ENCODE measurements at places on chromosomes 12 and 14. TPM values are rescaled to one million over a fixed set of nuclear protein-coding genes. Genes with fewer than 3 reads are reported as not detected.

DNA sequence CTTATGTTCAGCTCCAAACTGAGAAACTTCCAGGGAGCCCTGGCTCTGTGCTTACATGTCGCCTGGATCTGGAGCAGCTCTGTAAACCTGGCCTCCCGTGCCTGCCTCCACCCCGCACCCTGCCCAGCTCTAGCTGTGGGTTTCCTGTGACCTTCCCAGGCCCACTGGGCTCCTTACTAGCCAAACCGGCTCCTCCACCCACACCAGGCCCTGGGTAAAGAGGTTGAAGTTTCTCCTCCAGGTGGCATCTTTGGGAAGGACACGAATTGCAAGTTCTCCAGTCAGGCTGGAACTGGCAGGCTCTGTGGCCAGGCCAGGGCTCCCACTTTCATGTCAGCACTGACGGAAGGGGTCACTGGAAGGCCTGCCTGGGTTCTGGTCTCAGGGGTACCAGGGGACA lies 60.9 kb upstream of the ZFP36L1 start:
- no peak for DNase-seq

GRCh38 chr14:53001787-53002378 lies 51.0 kb upstream of the FERMT2 start:
- DNase-seq = no peak

DNA sequence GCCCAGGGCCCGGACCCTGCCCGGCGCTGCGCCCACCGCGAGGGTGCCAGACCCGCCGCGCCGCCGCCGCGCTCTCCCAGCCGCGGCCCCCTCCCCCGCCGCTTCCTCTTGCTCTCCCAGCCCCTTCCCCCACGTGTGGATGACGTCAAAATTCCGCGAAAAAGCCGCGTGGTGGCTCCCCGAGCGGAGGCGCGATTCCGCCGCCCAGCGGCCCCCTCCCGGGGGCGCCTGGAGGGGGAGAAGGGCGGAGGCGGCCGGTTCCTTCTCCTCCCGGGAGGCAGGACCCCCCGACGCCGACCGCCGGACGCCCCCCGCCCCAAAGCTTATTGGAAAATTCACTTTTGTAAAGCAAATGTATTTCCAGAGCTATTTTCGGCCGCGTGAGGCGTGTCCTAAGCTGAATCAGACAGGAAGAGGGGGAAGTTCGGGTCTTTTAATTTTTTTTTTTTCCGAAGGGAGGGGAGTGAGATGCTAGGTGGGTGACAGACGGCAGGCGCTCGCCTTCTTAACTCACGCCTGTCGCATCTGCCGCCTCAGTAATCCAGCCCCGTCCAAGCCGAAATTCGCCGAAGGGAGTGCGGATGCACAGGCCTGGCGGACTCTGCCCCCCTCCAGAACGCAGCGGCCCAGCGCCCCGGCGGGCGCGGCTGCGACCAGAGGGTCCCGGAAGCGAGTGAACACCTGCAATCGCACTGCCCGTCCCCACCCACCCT lies 4.1 kb upstream of the CCND2 start:
- DNase-seq = no peak

The FZD10 gene
- total RNA-seq = not detected

All from HFFc6 (cell line).